Activated T-cell treated with anti-CD3 and anti-CD28 coated beads for 24 hours (primary cell): ENCODE measurements at places on chromosomes 6 and 20.
A peak's percentile ranks its signal among the peaks of the same experiment; 100 is the strongest.

DNA sequence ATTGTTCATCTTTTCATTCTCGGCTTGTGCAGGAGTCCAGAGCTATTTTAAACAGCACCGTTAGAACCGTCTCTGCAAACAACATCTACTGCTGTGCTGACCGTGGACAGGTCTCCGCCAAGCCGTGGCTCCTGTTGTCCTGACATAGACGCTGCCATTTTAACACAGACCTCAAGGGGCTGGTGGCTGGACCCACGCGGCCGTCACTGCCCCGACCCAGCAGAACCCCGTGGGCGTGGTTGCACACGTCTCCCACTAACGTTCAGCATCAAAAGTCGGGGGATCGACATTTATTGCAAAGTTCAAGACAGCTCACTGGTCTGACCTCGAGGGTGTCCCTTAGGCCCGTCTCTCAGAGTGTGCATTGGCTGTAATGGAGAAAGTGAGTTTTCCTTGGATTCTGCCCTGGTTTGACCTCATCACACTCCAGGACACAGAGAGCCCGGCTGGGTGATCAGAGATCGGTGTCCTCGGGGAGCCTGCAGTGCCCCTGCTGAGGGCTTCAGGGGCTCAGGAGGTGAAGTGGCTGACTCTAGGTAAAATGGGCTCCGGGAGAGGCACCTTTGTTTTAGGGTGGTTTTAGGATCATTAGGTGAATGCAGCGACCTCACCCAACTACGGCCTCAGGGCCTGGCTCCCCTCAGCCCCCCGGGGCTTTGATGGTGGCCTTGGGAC is 363.2 kb downstream of the THBS2 start:
- no peak for DNase-seq

GRCh38 chr6:133156689-133157088 is 84.5 kb upstream of the EYA4 start:
- DNase-seq: no peak

GRCh38 chr6:157322792-157323254 is 496 bp downstream of the TMEM242 start:
- DNase-seq: peak; percentile 81

GRCh38 chr20:15031546-15032351 is 694.3 kb upstream of the FLRT3 start:
- DNase-seq: no peak

GRCh38 chr20:57753332-57754164 is 43.7 kb upstream of the PMEPA1 start:
- DNase-seq: no peak

DNA sequence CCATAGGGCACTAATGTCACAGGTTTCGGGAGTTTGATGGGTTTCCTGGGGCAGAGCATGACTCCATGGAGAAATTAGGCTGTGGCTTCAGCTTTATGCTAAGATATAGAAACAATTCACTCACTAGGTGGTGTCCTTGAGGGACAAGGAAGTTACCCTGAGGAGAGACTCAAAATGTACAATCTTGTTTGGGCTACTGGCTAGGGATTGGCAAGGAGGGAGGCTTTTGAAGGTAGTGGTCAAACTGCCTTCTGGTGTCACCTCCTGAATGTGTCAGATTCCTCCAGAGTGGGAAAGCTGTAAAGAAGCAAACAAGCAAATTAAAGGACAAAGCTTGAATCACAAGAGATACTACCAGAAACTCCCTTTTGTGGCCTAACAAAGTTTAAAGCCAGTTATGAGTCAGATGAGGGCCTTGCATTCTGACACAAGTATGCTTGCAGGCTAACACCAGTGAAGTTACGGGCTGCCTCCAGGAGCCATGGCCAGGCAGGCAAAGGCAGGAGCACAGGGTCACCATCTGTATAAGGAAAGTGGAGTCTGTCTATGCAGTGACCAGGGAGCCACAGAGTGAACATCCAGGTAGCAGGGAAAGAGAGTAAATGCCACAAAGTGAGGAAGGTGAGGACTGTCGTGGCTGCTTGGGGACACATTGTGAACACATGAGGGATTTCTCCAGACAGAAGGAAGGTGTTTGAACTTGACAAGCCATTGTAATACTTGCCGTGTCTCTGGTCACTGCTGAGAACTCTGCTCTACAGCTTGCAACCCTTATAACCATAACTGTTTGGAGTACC is 107.7 kb upstream of the DTNBP1 start:
- no peak for DNase-seq

DNA sequence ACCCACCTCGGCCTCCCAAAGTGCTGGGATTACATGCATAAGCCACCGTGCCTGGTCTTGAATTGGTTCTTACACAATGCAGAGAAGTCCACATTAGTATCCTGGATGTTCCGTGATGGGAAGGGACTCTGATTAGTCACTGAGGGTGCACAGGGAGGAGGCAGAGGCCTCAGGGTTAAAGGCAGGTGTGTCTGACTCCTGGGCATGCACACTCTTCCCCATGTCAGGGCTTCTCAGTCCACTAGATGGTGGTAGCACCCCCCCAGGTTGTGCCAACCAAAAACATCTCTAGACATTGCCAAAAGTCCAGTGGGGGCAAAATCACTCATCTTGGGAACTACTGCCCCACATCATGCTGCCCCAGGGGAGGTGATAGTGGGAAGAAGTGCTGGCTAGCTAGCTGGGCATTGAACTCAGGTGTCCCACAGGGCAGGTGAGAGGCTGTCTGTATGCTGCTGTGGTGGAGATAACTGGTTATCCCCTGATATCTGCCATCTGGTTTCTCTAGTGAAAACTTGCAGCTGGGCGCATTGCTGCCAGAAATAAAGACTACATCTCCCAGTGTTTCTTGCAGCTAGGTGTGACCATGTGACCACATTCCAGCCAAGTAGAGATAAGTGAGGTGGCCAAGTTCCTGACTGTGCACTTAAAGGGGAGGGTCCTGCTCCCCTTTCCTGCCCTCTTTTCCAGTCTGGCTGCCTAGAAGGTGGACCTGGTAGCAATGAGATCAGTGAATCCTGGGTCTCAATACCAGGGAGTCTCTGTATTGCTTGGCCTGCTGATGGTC is 8.4 kb upstream of the NSFL1C start:
- DNase-seq: no peak

DNA sequence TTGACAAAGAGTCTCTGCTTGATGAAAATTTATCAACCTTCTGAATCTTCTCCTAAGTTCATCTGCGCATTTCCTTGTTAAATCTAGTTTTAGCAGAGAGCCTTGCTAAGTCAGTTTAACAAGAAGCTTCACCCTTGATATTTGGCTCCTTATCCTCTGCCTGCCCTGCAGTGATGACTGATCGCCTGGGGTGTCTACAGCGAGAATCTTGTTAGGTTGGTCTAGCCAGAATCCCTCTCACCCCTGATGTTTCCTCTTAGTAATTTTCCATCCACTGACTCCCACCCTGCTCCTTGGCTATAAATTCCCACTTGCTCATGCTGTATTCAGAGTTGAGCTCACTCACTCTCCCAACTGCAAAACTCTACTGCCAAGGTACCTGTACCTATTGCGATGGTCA is 114.1 kb downstream of the TENT5A start:
- no peak for DNase-seq

DNA sequence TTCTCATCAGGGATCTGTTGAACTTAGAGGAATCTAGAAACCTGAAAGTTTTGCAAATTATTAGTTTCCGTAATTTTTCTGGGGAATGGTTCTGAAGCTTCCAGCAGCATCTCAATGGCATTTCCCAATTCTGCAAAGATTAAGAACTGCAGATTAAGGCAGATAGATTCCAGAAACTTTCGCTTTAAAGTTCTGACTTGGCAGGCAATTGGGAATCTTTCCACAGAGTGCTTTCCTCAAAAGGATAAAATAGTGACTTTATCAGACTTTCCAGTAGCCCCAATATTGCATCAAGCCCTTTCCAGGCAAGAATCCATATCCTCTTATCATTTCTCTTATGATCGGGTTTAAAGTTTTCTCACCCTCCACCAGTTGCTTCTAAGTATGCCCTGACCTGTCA is 261.1 kb downstream of the FNDC1 start:
- DNase-seq: no peak

DNA sequence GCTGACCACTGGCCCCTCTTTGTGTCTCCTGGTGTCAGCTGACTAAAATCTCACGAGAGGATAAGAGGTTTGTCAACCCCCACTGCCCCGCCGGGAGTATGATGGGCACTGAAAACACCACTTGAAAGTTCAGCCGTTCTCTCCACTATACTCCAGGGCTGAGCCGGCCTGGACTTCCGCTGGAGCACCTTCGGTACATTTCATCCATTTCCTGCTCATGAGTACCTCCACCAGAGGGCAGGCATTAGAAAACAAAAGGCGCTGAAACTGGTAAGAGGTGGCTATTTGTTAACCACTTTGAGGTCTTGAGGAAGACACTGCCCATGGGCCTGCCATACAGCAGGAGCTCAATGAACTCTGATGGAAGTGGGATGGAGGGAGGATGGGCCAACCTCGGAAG is 17.9 kb upstream of the ANKRD60 start:
- DNase-seq: no peak
